Muscle of leg (tissue), 16 donors: ENCODE measurements at places on chromosomes 5 and 9. TPM values are rescaled to one million over a fixed set of nuclear protein-coding genes. Genes with fewer than 3 reads are reported as not detected.

- no peak overlapping the region for H3K4me3 ChIP-seq
- H3K36me3 ChIP-seq, result no peaks in the 10 kb centered on the region
- H3K27me3 ChIP-seq, result no peaks in the 10 kb centered on the region
- peak; percentile 7 for DNase-seq
- no peak overlapping the region for H3K27ac ChIP-seq
These were observed 527.7 kb upstream of the SGCD start for GRCh38 chr5:155799308-155799707.

GRCh38 chr9:93613174-93613573 lies 36.8 kb downstream of the PHF2 start:
- peaks cover 13% of the 10 kb centered on the region for H3K4me1 ChIP-seq
- no peak overlapping the region for H3K27ac ChIP-seq
- H3K36me3 ChIP-seq, result peaks cover 4% of the 10 kb centered on the region
- H3K27me3 ChIP-seq, result no peaks in the 10 kb centered on the region
- no peak overlapping the region for H3K4me3 ChIP-seq

The FBN2 gene
- 110 TPM for total RNA-seq

DNA sequence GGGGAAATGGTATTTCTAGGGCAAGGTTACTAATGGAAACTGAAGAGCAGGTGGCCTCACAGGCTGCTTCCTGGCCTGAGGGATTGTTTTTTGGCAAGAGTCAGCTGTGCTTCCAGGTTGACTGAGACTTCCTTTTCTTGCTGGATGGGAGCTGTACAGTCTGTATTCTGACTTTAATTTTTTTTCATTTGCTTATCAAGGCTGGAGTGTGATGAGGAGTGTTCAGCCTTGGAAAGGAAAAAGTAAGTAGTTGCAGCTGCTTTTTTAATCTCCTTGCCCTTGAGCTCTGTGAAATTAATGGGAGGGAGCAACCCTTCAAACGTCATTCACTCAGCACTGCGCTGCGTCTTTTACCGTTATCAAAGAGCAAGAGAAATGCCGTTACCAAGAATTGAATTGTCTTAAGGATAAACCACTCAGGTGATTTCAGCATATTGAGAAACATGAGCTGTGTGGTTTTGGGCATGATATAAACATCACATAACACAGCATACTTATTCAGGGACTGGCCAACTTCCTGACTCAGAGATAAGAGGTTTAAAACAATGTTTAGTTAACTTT lies 47.6 kb downstream of the AQP7 start:
- peak; percentile 30 for DNase-seq
- no peak overlapping the region for H3K4me3 ChIP-seq
- H3K4me1 ChIP-seq, result peaks cover 10% of the 10 kb centered on the region
- H3K36me3 ChIP-seq, result peaks cover 27% of the 10 kb centered on the region
- peak overlapping the region; percentile 55 for H3K27ac ChIP-seq

DNA sequence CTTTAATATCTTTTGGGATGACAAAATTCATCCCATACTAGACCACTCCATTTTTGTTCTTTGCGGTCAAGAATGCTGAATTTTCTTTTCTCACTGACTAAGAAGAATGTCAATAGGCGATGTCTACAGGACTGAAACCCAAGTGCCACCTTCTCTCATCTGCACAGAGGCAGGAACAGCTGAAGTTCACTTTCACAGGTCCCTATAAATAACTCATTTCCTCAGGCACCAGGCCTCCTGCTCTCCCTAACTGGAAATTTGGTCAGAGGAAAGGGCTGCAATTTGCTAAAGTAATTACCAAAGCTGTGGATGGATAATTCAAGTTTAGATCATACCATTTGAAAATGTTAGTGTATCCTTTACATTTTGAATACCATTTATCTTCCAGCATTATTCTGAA lies 142.9 kb downstream of the DIRAS2 start:
- no peak overlapping the region for H3K27ac ChIP-seq
- no peaks in the 10 kb centered on the region for H3K27me3 ChIP-seq
- no peak overlapping the region for H3K4me3 ChIP-seq
- peak; percentile 75 for DNase-seq
- no peaks in the 10 kb centered on the region for H3K36me3 ChIP-seq
- peaks cover 7% of the 10 kb centered on the region for H3K4me1 ChIP-seq
